ENCODE measurements at places on chromosomes 5 and 9. TPM values are rescaled to one million over a fixed set of nuclear protein-coding genes. Genes with fewer than 3 reads are reported as not detected.

Gene C5orf58
- not detected for polyA plus RNA-seq

Gene HSPB3
- polyA plus RNA-seq, result not detected

Gene ZCCHC9
- 37.7 TPM for polyA plus RNA-seq

Gene AFAP1L1
- polyA plus RNA-seq, result 16.0 TPM

Gene PCDH12
- 16.5 TPM for polyA plus RNA-seq

Gene RASA1
- polyA plus RNA-seq, result 52.5 TPM

Gene RXRA
- polyA plus RNA-seq, result 52.1 TPM

Gene FBP1
- polyA plus RNA-seq, result 39.5 TPM

Gene PCDHGA1
- polyA plus RNA-seq, result 1.1 TPM

Gene PCDHB6
- polyA plus RNA-seq, result 4.5 TPM

Gene CARTPT
- not detected for polyA plus RNA-seq

Gene EIF4E1B
- not detected for polyA plus RNA-seq

Gene RABGAP1
- 67.8 TPM for polyA plus RNA-seq

Gene NINJ1
- 39.2 TPM for polyA plus RNA-seq

Gene CDKN2B
- polyA plus RNA-seq, result 0.42 TPM

Gene CEP78
- polyA plus RNA-seq, result 37.4 TPM

Gene CDO1
- 25.5 TPM for polyA plus RNA-seq

Gene C9orf153
- polyA plus RNA-seq, result 0.21 TPM

Gene PCDHA12
- polyA plus RNA-seq, result 0.06 TPM

Gene GABRG2
- 0.11 TPM for polyA plus RNA-seq

Gene RGMB
- 17.7 TPM for polyA plus RNA-seq

Data from left renal pelvis (tissue), 4 donors.